ENCODE measurements at places on chromosomes 2 and 18.

GRCh38 chr18:32460171-32460731 lies 10.4 kb downstream of the GAREM1 start:
- DNase-seq: no peak

DNA sequence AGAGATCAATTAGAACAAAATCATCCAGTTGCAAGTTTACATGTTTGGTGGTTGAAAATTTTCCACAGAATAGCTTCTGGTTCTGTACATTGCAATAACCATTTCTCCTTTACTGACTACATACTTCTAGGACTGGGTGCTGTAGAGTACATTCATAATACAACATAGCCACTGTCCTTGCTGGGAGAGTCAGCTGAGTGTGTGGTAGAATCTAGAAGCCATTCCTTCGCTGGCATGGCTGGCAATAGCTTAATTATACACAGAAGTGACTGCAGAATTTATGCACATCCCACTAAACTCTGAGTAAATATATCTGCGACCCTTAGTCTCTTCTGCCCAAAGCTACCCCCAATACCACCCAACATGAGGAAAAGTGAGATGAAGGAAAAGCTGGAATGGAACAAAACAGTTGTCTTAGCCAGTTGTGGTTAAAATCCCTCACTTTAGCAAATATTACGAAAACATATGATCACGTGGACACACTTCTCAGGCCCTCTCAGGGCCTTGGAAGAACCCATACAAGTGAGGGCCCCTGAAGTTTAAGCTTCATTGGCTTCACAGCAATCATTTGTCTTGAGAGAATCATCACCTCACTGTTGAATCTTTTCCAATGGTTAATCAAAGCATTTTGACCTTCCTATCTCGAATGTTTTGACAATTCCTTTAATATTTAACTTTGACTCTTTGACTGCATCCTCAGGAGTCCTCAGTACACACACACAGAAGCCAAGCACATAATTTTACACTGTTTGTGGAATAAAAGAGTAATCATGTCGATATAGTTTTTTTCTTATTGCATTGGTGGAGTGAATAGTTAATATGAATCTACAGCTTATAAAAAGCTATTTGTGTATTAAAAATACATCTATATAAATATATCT lies 225.1 kb downstream of the ZNF385B start:
- no peak for DNase-seq

- peak; percentile 91 for DNase-seq
Measured at GRCh38 chr2:234488913-234489451, 7.9 kb downstream of the ARL4C start.

GRCh38 chr2:171260471-171261424 lies 100.1 kb upstream of the TLK1 start:
- DNase-seq: no peak

DNA sequence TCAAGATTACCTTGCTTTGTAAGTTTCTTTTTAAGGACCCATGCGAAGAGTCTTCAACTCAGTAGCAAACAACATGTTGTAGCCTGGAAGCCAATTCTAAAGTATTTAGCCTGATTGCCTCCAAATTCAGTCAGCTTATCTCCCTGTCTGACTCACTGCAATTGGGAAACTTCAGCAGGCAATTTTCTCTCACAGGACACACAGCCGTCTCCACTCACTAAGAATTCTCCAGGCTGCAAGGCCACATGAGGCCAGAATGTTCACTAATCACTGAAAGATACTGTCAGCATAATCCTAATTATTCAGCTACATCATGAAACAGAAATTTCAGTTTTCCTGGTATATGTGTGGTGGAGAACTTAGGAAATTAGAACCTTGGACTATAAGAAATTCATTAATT lies 78.1 kb upstream of the PDE1A start:
- DNase-seq: no peak

GRCh38 chr2:48693645-48694044 lies 61.9 kb downstream of the LHCGR start:
- no peak for DNase-seq
